ENCODE measurements at places on chromosomes 12 and 14.

- DNase-seq, result no peak
Observed at GRCh38 chr12:120102189-120103043, 14.1 kb downstream of the RAB35 start.

DNA sequence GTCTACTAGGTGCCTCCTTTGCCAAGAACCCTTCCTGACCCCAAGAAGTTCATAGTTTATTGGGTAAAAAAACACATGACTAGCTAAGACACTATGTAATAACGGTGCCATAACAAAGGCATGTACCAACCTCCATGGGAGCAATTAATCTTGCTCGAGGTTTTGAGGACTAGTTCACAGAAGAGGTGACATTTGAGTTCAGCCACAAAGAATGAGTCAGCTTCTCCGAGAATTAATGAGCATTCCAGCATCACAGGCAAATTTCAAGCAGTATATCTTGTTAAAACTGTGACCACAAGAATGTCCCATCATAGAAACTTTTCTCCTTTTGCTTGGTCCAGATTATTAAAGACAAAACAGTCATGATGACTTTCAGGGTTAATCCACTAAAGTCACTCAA, 113.0 kb upstream of the RAP1B start:
- DNase-seq, result no peak

- no peak for DNase-seq
Observed at GRCh38 chr14:61694039-61694438, 1.3 kb upstream of the HIF1A start.

DNA sequence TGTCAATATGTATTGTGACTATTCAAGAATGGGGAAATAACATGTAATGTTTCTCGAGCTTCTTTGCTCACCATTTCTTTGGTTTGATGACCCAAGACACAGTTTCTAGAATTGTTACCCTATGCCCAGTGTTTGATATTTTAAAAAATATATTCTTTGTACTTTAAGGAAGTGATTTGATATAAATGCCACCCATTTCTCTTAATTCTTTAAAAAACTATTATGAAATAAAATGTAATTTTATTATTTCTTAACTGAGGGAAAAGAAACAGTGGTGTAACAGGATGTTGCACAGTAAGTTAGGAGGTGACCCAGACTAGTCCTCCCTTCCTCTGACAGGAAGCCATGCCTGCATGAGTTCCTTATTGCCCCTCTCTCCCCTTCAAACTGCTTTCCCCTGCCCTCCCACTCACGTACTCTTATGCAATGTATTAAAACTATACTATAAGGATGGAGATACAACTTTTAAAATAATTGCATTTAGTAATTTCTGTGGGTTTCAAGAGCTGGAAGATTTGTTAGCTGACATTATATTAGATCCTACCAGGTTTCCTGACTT, 279.4 kb downstream of the TMTC2 start:
- DNase-seq, result no peak

DNA sequence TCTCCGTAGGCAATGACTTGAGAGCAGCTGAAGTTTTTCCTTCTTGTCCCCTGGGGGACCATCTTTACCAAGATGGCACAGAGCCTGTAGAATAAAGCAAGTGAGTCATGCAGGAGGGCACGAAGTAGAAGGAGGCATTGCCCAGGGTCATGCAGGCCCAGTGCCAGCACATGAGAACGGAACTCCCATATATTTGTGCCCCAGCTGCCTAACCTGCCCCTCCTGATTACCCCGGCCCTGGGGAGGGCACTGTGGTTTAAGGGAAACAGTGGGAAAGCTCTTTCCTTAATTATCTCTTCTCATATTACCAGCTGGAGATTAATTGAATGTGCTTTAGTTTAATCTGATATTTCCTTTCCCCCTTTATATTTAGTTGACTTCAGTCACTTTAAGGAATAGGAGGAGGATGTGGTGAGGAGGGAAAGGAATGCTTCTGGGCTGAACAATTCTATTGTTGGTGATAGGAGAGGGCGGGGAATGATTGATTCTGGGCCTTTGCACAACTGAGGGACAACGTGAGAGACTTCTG, 51.9 kb downstream of the RASSF8 start:
- no peak for DNase-seq

DNA sequence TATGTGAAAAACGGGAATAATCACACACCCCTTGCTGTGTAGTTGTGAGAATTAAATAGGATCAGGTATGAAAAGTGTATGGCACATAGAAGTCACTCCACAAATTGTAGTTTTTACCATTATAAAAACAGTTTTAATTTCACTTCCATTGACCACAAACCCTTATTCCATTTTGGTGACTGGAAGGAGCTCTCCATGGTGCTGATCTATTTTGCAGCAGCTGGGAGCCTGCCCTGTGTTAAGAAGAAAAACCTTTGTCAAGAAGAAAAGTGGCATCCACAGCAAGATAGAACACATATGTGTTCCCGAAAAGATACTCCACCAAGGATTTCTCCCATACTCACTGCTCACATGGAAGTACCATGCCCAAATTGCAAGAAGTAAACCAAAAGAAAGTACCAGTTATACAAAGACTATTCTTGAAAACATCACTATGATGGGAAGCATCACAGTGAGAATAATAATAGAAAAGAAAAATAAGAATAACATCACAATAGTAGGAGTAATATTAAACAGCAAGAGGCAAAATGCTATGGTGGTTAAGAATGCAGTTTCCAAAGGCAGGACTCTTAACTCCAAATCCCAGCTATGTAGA, 58.7 kb downstream of the TUNAR start:
- DNase-seq, result no peak

DNA sequence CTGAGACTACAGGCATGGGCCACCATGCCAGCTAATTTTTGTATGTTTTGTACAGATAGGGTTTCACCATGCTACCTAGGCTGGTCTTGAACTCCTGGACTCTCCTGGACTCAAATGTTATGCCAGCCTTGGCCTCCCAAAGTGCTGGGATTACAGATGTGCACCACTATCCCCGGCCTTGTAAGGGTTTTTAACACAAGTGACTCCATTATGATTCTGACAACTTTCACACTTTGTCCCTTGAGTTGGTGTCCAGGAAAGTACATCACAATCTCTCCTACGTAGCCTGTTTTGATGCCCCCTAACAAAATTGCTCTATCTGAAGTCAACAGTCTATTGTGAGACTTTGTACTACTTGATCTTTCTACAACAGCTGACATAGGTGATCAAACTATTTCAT, 11.4 kb upstream of the METAP2 start:
- DNase-seq, result no peak

DNA sequence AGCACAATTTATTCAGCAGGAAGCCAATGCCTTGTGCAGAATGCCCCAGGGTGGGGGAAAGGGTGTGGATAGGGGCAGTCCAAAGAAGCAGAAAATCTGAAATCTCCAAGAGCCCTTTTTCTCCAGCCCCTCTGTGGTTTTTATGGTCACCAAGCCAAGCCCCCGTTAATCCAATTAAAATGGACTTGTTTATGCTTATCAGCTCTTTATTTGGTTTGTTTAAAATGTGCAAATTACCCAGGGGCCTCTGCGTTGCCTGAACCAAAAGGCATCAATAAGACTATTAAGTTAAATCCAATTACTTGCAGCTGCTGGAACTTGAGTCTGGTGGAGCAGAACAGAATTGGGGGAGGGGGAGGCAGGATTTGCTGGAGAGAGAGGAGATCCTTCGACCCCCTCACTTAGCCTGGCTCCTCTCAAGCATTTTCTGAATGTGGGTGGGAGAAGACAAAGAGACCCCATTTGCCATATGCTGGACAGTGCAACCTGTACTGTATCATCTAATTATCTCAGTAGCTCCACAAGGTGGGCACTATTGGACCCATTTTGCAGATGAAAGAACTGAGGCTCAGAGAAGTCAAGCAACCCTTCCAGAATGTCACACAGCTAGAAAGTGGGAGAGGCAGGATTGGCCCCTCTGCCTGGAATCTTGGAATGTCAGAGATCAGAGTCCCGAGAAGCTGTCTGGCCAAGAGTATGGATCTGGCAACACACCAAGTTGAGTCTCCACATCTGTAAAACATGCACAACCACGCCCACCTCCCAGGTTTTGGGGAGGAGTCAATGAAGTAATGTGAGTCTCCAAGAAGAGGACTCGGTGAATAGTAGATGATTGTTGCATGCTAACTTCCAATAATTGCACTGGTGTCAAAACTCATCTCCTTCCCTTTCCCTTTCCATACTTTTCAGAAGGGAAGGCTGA, 66.9 kb downstream of the CMKLR1 start:
- DNase-seq, result no peak

GRCh38 chr12:97642911-97643310, 180.3 kb downstream of the RMST start:
- DNase-seq, result no peak

DNA sequence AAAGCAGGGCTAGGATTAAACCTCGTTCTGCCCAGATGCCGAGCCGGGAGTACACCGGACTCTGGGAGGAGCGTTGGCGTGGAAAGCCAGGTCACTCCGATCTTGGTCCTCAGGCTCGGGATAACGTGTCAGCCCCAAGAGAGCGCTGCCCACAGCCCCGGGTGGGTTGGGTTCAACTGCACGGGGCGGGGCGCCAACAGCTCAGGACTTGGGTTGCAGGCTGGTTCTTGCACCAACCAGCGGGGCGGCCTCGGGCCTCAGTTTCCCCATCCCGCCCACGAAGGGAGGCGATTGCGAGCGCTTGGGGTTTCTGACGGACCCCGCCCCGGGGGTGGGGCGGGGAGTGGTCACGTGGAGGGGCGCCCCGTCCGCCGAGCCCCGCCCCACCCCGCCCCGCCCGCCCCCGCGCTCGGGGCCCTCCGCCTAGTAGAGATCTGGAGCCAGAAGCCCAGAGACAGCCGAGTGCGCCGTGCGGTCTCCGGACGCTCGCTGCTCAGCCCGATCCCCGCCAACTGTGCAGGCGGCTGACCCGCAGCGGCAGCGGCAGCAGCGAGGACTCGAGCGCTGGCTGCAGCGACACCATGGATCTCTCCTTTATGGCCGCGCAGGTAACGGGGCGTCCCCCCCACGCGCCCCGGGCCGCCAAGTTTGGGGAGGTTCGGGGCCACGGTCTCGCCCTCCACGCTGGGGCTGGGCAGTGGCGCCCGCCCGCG, at the start of gene C14orf132:
C14orf132 (plus strand) TSS at position 443 of the 713 bp plus-strand sequence; CDS start at position 582, 139 bp downstream.
- DNase-seq, result peak; percentile 72

GRCh38 chr12:82648259-82648909, 38.3 kb upstream of the TMTC2 start:
- DNase-seq, result no peak

GRCh38 chr12:89671469-89671868, 37.2 kb downstream of the ATP2B1 start:
- no peak for DNase-seq

- DNase-seq, result no peak
Observed at GRCh38 chr14:73715707-73716106, 1.5 kb upstream of the PNMA1 start.

DNA sequence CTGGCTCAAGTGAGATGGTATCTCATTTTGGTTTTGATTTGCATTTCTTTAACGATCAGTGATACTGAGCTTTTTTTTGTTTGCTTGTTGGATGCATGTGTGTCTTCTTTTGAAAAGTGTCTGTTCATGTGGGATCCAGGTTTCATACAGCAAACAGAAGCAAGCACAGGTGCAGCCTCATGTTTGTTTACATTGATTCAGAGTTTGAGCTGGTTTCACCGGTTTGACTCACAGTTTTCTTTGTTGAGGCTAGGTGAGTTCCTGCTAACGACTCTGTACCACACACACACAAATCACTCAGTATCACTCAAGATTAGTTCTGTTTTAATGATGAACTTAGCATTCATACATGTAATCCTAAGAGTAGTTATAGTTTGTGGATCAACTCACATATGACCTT, 3.7 kb downstream of the OR10G2 start:
- DNase-seq, result no peak

GRCh38 chr14:49622022-49622607, 1.5 kb downstream of the MGAT2 start:
- DNase-seq, result no peak

- DNase-seq, result no peak
Observed at GRCh38 chr12:75977952-75978671, 53.5 kb downstream of the PHLDA1 start.

- no peak for DNase-seq
Observed at GRCh38 chr12:42593874-42594273, 4.3 kb upstream of the PRICKLE1 start.

- no peak for DNase-seq
Observed at GRCh38 chr14:100469632-100470522, 117.3 kb downstream of the BEGAIN start.

GRCh38 chr12:93181409-93181965, 196.2 kb upstream of the NUDT4 start:
- DNase-seq, result no peak

- no peak for DNase-seq
Observed at GRCh38 chr14:55911776-55912175, 206.4 kb upstream of the PELI2 start.

GRCh38 chr12:5369298-5369697, 62.6 kb upstream of the NTF3 start:
- no peak for DNase-seq

DNA sequence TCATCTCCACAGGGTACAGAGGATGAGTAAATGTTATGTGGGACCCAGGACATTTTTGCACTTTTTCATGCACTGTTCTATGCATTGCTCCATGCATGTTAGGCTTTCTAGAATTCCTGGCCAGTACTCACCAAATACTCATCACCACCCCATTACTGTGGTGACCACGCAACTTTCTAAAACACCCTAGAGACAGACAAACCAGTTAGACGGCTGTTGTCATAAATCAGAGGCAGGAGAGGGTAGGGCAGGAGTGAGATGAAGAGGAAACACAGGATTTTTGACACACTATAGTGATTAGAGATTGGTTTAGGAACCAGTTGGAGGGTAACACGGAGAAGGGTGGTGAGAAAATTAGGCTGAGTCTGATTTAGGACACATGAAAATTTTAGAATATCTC, 59.3 kb downstream of the IFNG start:
- DNase-seq, result no peak

DNA sequence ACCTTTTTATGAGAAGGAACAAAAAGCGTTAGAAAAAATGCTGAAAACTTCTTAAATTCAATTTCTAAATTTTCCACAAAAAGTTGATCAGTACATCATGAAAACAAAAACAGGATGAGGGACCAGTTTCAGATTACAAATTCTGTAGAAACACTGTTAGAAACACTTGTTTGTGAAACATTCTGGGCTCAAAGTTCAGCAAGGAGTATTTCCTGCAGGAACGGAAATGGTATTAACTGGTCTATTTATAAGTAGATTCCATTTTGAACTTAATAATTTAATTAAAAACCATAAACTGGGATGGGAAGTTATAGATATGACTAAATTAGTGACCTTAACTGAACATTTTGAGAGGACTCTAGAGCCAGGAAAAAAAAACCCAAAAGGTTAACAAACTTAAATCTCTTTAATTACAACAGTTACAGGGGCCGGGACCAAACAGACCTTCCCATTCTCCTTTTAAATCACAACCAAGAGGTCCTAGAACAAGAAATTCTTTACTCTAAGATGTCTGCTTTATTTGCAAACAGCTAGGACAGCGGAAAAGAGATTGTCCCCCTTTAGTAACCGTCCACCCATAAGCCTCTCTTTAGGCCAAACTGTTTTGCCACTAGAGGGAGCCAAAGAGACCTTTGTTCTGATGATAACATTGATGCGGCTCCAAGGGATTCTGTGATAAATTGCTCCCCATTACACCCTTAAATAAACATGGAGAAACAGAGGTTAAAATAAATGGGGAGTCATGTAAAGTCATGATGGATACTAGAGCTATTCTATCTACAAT, 69.0 kb upstream of the RERGL start:
- DNase-seq, result peak; percentile 31

GRCh38 chr12:3651585-3652424, 101.1 kb downstream of the CRACR2A start:
- no peak for DNase-seq

- DNase-seq, result no peak
Observed at GRCh38 chr12:76542908-76543307, 16.7 kb downstream of the OSBPL8 start.
